ENCODE measurements at places on chromosomes 5 and 9.

GRCh38 chr9:27365707-27366376 is 68.9 kb upstream of the EQTN start:
- no peak for DNase-seq

GRCh38 chr9:108994695-108995094 is 18.6 kb downstream of the CTNNAL1 start:
- no peak for DNase-seq

DNA sequence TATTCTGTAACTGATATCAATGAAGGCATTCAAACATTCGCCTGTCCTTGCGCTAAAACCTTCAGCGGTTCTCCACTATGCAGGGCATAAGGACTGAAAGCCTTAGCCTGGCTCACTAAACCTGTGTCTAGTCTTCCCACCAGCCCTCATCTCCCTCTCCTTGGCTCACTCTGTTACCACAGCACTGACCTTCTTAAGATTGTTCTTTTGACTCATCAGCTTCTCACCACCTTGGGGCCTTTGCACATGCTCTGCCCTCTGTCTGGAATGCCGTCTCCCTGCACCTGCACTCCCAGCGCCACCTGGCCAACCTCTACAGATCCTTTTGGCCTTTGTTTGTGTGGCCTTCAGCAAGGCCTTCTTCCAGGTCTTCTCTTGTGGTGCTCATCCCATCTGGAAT is 131.8 kb upstream of the IER5L start:
- no peak for DNase-seq

DNA sequence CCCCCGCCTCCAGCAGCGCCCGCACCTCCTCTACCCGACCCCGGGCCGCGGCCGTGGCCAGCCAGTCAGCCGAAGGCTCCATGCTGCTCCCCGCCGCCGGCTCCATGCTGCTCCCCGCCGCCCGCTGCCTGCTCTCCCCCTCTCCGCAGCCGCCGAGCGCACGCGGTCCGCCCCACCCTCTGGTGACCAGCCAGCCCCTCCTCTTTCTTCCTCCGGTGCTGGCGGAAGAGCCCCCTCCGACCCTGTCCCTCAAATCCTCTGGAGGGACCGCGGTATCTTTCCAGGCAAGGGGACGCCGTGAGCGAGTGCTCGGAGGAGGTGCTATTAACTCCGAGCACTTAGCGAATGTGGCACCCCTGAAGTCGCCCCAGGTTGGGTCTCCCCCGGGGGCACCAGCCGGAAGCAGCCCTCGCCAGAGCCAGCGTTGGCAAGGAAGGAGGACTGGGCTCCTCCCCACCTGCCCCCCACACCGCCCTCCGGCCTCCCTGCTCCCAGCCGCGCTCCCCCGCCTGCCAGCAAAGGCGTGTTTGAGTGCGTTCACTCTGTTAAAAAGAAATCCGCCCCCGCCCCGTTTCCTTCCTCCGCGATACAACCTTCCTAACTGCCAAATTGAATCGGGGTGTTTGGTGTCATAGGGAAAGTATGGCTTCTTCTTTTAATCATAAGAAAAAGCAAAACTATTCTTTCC is 19.3 kb downstream of the CDKN2A start:
- DNase-seq: peak; percentile 75

DNA sequence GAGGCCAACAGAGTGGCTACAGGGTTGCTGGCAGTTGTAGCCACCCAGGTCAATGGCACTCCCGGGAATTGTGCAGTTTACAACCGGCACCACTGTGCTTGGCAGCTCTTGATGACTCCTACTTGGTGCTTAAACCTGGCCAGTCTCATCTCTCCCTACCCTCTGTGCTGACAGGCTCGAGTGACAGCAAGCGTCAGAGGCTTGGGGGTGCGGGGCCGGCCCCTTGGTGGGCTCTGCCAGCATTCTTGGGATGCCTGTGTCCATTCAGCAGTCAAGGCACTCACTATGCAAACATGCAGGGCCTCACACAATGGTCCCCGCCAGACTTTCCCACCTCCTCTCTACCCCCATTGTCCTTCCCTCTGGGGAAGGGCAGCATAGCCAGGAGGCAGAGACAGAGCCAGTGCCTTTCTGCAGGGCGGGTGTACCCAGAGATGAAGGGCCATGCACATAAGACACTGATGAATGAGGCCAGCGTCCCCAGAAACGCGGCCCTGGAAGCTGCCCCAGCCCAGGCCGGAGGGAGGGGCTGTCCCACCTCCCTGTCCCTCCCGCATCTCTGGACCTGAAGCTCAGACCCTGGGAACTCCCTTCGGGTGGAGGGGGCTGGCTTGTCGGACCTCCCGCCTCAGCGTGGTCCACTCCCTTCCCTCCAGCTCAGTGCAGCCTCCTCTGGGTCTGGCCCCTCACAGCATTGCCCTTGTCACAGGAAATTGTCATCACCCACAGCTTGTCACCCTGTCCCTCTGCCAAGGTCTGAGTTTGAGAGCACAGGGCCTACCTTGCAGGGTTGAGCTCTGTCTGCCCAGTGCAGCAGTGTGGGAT is 26.4 kb upstream of the NOTCH1 start:
- peak; percentile 74 for DNase-seq

GRCh38 chr5:158389786-158390185 is 530.8 kb upstream of the CLINT1 start:
- DNase-seq: no peak

GRCh38 chr9:110293248-110293647 is 36.9 kb upstream of the TXN start:
- no peak for DNase-seq

- DNase-seq: no peak
Observed at GRCh38 chr5:151040211-151040747, 19.9 kb downstream of the GPX3 start.

- no peak for DNase-seq
Observed at GRCh38 chr5:53445569-53445968, 34.9 kb upstream of the FST start.

GRCh38 chr5:100623719-100624118 is 88.5 kb downstream of the FAM174A start:
- DNase-seq: no peak

DNA sequence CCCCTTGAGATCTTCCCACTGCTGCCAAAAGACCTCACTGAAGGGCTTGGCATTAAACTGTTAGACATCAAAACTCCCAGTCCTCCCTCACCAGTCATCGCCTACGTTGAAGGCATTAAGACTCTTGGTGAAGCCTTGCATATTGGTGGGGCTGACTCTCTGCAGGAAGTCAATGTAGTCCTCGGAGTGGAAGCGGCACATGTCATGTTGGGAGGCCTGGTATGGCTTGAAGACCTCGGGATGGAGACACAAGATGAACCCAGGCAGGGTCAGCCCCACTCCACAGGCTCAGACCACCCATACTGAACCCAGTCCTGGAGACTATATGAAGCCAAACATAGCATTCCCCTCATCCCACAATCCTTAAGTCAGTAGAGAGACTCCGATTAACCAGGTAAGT is 1.9 kb downstream of the HDAC3 start:
- no peak for DNase-seq

- no peak for DNase-seq
Observed at GRCh38 chr5:95887977-95888376, 65.5 kb upstream of the GLRX start.

GRCh38 chr5:164545507-164545906 is 1040.1 kb downstream of the MAT2B start:
- DNase-seq: no peak

GRCh38 chr9:134678666-134679443 is 37.3 kb downstream of the COL5A1 start:
- no peak for DNase-seq

DNA sequence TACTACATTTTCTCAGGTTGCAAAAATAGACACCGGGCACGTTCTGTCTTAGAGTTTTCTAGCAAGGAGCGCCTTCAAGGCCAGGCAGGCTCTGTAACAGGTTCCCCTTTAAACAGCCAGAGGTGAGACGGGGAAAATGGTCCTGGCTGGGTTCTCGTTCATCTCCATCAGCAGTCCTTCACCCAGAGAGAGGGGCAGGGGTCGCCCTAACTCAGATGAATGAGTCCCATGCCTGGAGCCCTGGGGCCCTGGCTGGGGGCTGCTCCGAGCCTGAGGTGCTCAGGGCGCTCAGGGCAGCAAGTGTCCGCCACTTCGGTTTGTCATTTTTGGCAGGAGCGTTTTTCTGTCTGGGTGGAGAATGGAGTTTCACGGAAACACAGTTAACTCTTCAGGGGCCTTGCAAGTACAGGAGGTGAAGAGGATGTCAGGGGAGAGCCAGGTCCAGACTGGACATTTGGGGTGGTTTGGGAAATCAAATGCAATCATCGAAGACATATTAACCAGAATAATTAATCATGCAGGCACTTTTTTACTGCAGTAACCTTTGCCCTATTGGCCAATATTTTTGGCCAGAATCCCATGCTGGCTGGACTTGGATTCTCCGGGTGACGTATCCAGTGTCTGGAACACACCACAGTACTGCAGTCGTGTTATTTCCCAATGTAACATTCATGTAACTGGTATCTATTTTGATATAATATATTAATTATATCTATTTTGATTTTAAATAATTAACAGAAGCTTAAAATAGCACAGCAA is 2.9 kb downstream of the NTNG2 start:
- DNase-seq: peak; percentile 28

GRCh38 chr5:155276231-155276630 is 262.7 kb downstream of the KIF4B start:
- DNase-seq: no peak

DNA sequence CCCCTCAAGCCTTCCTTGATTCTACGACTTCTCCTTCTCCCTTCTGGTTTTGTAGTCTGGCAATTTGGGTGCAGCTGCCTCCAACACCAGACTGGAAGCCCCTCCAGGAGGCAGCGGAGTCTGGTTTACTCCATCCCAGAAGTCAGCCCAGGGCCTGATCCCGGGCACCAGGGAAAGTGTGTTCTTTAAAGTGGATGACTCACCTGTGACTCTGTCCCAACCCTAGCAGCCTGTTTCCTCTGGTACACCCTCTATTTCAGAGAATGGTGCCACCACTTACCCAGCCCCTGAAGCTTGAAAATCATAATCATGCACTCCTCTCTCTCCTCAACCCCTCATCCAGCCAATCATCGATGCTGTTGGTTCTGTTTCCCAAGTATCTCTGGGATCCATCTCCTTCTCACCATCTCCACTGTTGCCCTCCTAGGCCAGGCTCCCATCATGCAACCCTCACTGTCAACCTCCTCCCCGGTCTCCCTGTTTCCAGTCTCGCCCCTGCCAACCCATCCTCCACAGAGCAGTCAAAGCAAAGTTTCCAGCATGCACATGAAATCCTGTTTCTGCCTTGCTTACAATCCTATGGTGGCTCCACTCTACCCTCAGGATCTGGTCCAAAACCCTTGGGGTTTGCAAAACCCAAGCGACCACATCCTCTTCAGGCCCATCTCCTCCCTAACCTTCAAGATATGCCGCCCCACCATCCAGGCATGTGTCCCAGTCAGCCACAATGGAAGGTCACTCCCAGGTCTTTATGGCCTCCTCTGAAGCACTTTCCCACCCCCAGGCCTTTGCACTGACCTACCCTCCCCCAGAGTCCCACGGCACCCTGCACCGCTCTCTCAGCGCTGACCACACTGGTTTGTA is 10.5 kb downstream of the LHX6 start:
- no peak for DNase-seq

DNA sequence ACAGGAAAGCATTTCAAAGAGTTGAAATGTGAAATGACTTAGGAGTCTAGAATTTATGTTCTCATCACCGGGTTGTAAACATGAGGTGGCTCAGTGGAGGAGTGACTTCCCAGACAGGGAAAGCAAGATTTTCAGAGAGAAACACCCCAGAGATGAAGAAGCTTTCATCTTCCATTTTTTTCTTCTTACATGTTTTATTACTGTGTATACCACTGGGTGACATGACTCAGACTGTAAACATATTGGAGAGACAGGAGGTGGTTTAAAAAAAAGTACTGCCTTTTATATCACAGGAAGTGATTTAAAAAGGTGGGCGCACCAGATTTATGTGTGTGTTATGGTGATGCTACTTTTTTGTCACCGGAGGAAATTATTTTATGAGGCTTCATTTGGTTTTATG is 209.1 kb upstream of the TUT7 start:
- DNase-seq: no peak

GRCh38 chr5:53392073-53392472 is 88.4 kb upstream of the FST start:
- no peak for DNase-seq

DNA sequence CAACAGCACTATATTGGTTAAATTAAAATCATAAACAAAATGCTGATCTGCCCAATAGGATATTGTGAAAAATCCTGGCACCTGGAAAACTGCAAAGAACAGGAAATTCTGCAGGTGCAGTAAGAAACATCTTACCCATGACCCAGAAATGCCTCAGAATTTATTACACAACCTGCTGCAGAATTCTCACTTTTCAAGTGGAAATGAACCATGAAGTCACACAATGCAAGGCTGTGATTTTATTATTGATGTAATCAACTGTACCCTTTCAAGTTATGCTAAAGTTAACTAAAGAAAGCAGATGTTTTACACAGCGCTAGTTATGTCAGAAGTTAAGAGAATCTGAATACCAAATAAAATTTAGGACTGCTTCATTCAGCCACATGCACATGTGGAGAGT is 6.0 kb downstream of the STRBP start:
- DNase-seq: no peak

DNA sequence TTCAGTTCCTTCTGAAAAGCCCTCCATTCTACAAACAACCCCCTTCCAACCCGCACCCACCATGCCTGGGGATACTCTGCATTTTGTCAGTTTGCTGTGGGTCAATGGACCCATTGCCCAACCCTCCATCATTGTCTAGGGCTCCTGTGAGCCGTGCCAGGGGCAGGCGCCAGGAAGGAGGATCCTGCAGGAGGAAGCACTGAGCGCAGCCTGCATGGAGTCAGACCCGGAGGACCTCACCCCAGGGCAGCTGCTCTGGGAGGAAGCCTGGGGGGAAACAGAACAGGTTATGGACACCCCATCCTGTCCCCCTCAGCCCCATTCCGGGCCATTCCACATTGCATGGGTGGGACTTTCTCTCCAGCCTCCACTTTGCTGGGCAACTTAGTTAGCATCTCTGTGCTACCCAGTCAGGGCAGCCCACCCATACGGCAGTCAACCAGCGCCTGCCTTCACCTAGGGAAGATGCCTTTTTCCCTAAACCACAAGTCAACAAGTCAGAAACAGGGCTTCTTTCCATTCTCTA is 48.6 kb upstream of the VDAC1 start:
- no peak for DNase-seq

- DNase-seq: no peak
Observed at GRCh38 chr9:36592801-36593583, 20.3 kb downstream of the MELK start.

GRCh38 chr5:67094476-67095300 is 101.9 kb downstream of the CD180 start:
- DNase-seq: no peak

DNA sequence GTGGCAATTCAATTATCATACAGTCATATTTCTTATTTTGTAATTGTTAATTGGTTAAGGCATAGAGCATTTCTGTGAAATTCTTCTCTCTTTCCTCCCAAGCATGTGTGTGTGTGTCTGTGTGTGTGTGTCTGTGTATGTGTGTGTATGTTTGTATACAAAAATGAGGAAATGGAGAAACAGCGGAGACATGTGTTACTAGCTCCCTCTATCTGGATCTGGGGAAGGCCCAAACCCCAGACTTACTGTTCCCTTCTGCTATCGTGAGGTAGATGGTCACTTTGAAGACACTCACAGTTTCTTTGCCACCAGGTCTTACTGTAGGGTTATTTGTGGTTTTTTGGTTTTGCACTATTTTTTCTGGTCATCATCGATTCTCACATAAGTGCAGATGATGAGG is 11.4 kb upstream of the C5orf63 start:
- DNase-seq: no peak

- no peak for DNase-seq
Observed at GRCh38 chr5:158811921-158812320, 287.8 kb downstream of the EBF1 start.

Data from nephron progenitor cell (in vitro differentiated cells).